ENCODE measurements at places on chromosomes 11 and 22. TPM values are rescaled to one million over a fixed set of nuclear protein-coding genes. Genes with fewer than 3 reads are reported as not detected.

Gene OR52N4
- not detected for total RNA-seq

DNA sequence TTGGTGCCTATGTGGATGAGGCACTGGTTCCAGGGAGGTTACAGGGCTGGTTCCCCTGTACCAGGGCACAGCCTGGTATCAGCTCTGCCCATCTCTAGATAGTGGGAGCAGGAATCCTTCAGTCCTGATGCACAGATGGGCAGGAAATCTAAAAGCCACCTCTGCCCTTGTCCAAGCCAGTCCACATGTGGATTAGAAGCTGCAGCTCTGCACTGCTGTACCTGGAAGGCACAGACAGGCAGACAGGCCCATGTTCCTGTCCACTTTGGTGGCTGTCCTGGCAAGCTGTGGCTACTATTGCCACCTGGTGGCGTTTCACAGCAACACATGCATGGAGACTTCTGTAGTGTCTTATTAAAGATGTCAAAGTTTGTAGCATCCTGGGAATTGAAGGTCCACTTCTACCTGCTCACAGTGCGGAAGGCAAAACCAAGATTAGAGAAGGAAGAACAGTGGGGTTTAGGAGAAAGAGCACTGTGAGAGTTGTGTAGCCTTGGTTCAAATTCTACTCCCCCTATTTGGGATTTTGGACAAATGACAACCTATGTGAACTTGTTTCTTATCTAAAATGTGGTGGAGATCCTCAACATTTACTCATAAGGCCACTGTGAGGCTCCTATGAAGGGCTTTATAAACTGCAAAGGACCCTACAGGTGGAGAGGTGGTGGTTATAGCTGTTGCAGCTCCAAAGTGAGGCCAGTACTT, 30.1 kb downstream of the NAV2 start:
- peak; percentile 92 for DNase-seq

DNA sequence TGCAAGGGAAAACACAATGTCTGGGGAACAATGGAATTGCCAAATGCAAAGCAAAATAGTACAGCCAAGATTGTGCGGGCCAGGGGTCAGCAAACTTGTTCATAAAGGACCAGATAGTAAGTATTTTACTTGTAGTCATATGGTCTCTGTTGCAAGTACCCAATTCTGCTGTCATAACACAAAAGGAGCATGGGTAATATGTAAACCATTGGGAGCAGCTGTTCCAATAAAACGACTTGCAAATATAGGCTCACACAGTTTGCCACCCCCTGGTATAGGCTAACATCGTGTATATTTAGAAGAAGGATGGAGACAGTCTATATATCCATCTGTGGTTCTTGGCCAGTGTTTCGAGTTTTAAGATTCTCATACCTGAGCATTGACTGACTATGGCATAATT, 15.6 kb downstream of the SDHAF2 start:
- no peak for DNase-seq

Gene NAV2
- total RNA-seq = 2.5 TPM

DNA sequence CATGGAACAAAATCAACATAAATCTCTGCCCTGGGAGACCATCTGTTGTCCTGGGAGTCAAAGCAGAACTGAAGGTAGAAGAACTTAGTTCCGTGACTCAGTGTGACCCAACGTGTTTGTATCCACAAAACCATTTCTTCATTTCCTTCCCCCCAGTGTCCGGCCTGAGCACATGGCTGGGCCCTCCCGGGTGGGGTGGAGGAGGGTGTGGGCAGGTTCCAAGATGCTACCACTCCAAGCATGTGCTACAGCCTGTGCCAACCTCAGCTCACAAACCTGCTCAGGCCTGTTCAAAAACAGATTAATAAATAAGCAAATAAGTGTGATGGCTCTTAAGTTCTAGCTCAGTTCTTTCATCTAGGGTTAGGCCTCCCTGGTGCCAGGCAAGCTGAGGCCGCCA, 55.3 kb downstream of the SHANK2 start:
- DNase-seq = no peak

- DNase-seq = no peak
Observed at GRCh38 chr11:9022961-9023680, 19.3 kb upstream of the NRIP3 start.

GRCh38 chr22:46105494-46106278, 44.6 kb upstream of the PPARA start:
- DNase-seq = peak; percentile 24

- DNase-seq = peak; percentile 32
Observed at GRCh38 chr22:42945027-42945426, 69.9 kb downstream of the PACSIN2 start.

GRCh38 chr11:104695065-104695463, 203.2 kb downstream of the CASP12 start:
- no peak for DNase-seq

Gene CNIH2
- 12.4 TPM for total RNA-seq

DNA sequence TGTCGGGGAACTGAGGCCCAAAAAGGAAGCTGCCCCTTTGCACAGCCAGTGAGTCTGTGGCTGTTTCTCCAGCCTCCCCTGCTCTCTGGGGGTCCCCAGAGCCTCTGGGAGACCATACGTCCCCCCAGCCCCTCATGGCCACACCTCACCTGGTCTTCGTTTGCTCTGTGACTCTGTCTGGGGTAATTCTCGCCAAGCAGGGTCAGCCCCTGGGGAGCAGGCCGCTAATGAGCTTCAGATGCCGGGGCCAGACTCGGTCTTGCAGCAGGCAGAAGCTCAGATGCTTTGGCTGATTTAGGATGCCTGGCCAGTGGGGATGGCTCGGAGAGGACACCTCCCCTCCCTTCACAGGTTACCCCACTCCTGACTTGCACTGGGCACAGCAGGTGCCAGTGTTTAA, 24.1 kb upstream of the WNT11 start:
- no peak for DNase-seq

- DNase-seq = no peak
Observed at GRCh38 chr11:45517171-45517770, 148.2 kb downstream of the CHST1 start.

GRCh38 chr22:50260801-50261614, 475 bp downstream of the MAPK12 start:
- DNase-seq = peak; percentile 69

Data from G401 (cell line).